ENCODE measurements at places on chromosomes 11 and 22. TPM values are rescaled to one million over a fixed set of nuclear protein-coding genes. Genes with fewer than 3 reads are reported as not detected.

DNA sequence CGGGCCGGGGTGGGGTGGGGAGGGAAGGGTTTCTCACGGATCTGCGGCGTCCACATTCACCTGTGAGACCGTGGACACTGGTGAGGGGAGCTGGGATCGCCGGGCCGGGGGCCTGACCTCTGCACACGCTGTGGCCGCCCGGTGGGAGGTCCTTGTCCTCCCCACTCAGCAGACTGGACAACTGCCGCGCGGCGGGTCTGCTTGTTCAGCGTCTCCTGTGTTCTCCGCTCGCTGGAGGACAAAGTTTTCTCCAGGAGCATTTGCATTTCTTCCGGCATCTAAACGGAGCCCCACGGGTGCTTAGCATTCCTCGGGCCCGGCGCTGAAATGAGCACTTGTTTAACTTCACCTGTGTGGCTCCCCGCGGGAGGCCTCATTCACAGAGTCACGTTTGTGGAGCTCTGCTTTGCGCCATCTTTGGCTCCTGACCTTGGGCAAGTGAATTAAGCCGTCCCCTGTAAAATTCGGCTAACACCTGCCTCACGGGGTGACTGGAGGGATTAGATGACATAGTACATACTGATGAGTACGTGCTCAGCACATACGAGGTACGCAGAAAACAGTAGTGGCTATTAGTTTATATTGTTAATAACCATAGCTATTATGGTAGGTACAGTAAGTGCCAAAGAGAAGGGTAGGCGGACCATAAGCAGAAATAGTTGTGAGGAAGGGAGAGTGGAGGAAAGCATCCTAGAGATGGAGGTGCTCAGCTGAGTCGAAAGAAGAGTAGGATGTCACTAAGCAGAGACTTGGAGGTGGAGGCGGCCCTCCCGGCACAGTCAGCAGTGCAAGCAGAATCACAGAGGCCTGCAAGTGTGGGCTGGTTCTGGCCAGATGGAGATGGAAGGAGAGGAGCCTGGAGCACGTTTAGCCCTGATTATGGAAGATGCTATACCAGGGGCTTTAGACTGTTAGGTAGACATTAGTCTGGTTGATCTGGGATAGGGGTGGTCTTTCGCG, 885 bp downstream of the TRMU start:
- DNase-seq: peak; percentile 38
- H3K4me1 ChIP-seq: peaks cover 7% of the 10 kb centered on the region
- H3K36me3 ChIP-seq: peaks cover 24% of the 10 kb centered on the region
- peak overlapping the region; percentile 84 for H3K4me3 ChIP-seq
- peak overlapping the region; percentile 76 for H3K27ac ChIP-seq

DNA sequence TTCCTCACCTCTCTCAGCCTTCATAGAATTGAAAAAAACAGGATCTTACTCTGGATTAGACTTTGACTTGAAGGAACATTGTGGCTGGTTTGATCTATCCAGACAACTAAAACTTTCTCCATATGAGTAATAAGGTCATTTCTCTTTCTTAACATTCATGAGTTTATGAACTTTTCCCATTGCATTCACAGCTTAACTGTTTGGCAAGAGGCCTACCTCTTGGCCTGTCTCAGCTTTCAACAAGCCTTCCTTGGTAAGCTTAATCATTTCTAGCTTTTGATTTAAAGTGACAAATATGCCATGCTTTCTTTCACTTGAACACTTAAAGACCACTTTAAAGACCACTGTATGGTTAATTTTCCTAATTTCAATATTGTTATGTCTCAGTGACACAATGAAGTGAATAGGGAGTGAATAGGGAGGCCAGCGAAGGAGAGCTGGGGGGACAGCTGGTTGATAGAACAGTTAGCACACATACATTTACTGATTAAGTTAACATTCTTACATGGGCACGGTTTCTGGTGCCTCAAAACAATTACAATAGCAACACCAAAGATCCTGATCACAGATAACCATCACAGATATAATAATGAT, 17.0 kb downstream of the IMMP1L start:
- no peaks in the 10 kb centered on the region for H3K27me3 ChIP-seq
- DNase-seq: no peak
- H3K27ac ChIP-seq: no peak overlapping the region
- H3K4me1 ChIP-seq: no peaks in the 10 kb centered on the region
- H3K4me3 ChIP-seq: no peak overlapping the region

GRCh38 chr11:27227736-27228135, 135.3 kb downstream of the CCDC34 start:
- peaks cover 18% of the 10 kb centered on the region for H3K4me1 ChIP-seq
- H3K27me3 ChIP-seq: no peaks in the 10 kb centered on the region
- no peaks in the 10 kb centered on the region for H3K36me3 ChIP-seq
- DNase-seq: peak; percentile 48

GRCh38 chr11:112298535-112298934, 37.9 kb upstream of the PLET1 start:
- H3K27me3 ChIP-seq: no peaks in the 10 kb centered on the region
- H3K4me3 ChIP-seq: no peak overlapping the region
- DNase-seq: no peak
- no peaks in the 10 kb centered on the region for H3K36me3 ChIP-seq
- H3K4me1 ChIP-seq: peaks cover 14% of the 10 kb centered on the region
- no peak overlapping the region for H3K27ac ChIP-seq

NCF4 gene
- total RNA-seq: 16.9 TPM

- peaks cover 18% of the 10 kb centered on the region for H3K4me1 ChIP-seq
- DNase-seq: peak; percentile 42
- H3K36me3 ChIP-seq: no peaks in the 10 kb centered on the region
- H3K4me3 ChIP-seq: no peak overlapping the region
- no peaks in the 10 kb centered on the region for H3K27me3 ChIP-seq
Measured at GRCh38 chr11:34180040-34180813, 74.8 kb downstream of the NAT10 start.

GRK3 gene
- 7.6 TPM for total RNA-seq

CNIH2 gene
- total RNA-seq: not detected

KCNQ1 gene
- total RNA-seq: 51.3 TPM

DNA sequence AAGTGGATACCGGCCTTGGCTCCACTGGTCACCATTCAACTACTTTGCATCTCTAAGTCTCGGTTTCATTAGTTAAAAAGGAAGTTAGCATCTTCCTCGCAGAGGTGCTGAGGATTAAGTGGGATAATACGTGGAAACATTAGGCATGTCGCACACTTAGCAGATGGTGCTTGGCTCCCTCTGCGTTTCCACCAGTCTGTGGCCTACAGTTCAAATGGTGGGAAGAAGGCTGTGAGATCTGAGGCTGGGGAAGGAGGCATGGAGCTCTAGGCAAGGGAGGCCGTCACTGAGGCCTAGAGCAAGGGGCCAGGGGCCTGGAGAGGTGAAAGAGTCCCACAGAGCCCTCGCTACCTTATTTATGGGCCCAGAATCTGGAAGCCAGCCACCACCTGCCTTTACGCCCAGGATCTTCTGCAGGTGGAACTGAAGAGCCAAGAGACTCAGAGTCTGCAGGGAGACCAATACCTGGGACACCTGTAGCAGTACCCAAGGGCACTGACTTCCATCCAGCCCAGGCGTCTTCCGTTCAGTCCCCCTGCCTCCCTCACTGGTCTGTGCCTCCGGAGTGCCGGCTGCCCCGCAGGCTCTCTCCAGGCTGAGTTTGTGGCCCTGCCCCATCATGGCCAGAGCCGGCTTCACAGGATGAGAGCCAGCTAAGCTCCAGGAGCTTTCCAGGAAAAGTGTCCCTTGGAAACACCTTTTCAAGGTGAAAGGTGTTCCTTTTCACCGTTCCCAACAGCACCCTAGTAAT, 66.1 kb upstream of the A4GALT start:
- no peaks in the 10 kb centered on the region for H3K27me3 ChIP-seq
- no peaks in the 10 kb centered on the region for H3K36me3 ChIP-seq
- H3K27ac ChIP-seq: no peak overlapping the region
- no peak overlapping the region for H3K4me3 ChIP-seq
- H3K4me1 ChIP-seq: peaks cover 16% of the 10 kb centered on the region

DNA sequence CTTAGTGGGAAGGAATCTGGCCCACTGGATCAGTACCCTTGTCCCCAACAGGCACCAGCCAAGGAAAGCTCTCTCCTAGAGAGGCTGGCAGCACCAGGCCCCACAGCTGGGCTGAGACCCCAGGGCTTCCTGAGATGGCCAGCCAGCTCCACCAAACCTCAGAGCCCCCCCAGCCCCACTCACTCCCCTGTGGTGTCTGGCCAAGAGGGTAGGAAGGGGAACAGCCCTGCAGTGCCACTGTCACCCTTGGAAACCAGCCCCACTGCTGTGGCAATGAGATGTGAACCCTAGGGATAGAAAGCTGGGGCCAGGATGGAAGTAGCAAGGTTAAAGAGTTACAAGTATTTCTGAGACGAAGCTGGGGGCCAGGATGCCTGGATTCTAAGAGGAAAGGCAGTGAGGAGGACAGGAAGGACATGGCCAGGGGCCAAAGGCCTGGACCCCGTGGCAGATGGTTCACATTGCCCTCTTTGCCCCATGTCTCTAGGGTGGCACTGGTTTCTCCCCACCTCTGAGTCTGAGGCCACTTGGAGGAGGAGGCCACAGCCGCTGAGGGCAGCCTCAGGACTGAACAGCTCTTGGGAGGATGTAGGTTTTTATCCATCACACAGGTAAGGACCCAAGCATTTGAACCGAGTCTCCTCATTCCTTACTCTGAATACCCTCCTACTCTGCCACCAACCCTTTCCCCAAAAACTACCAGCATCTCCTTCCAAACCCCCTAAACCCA, 28.8 kb downstream of the NRXN2 start:
- H3K4me3 ChIP-seq: no peak overlapping the region
- H3K27ac ChIP-seq: no peak overlapping the region
- no peaks in the 10 kb centered on the region for H3K36me3 ChIP-seq

CDCA5 gene
- total RNA-seq: not detected

CWC15 gene
- total RNA-seq: 61.6 TPM

DNA sequence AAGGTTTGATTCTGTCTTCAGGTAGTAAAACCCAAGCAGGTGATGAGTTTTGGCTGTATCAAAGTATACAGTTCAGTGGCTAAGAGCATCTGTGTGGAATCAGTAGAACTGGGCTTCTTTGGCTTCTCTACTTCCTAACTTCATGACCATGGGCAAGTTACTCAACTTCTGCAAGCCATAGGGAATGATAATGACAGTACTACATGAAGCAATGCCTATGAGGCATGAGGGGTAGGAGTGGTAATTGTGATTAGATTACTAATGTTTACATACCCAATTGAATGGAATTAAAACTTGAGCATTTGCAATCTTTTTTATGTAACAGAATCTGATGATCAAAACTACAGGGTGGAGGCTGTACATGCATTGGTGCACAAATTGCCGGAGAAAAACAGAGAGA, 164.3 kb downstream of the PGR start:
- no peak overlapping the region for H3K4me3 ChIP-seq
- no peak for DNase-seq
- no peaks in the 10 kb centered on the region for H3K27me3 ChIP-seq

GRCh38 chr11:70313945-70314344, 43.5 kb downstream of the PPFIA1 start:
- no peaks in the 10 kb centered on the region for H3K27me3 ChIP-seq
- H3K36me3 ChIP-seq: no peaks in the 10 kb centered on the region
- peaks cover 21% of the 10 kb centered on the region for H3K4me1 ChIP-seq
- no peak for DNase-seq
- no peak overlapping the region for H3K27ac ChIP-seq

GRCh38 chr22:41481131-41481830, 12.4 kb downstream of the ACO2 start:
- no peaks in the 10 kb centered on the region for H3K36me3 ChIP-seq
- H3K4me3 ChIP-seq: no peak overlapping the region
- H3K27me3 ChIP-seq: no peaks in the 10 kb centered on the region
- DNase-seq: peak; percentile 85

OR9Q2 gene
- not detected for total RNA-seq

TMEM86A gene
- total RNA-seq: 13.2 TPM

GRCh38 chr22:36658900-36659299, 44.7 kb downstream of the CACNG2 start:
- peak; percentile 2 for DNase-seq
- no peaks in the 10 kb centered on the region for H3K27me3 ChIP-seq
- peak overlapping the region; percentile 90 for H3K27ac ChIP-seq
- H3K4me1 ChIP-seq: peaks cover 21% of the 10 kb centered on the region

GRCh38 chr11:1168256-1168655, 10.5 kb downstream of the MUC5AC start:
- H3K4me1 ChIP-seq: no peaks in the 10 kb centered on the region
- no peaks in the 10 kb centered on the region for H3K36me3 ChIP-seq
- no peak for DNase-seq
- H3K27me3 ChIP-seq: no peaks in the 10 kb centered on the region

C11orf87 gene
- total RNA-seq: not detected
